Endodermal cell (in vitro differentiated cells): ENCODE measurements at places on chromosomes 4 and X. TPM values are rescaled to one million over a fixed set of nuclear protein-coding genes. Genes with fewer than 3 reads are reported as not detected.

- no peak for DNase-seq
Measured at GRCh38 chrX:134935276-134935675, 55.5 kb upstream of the SMIM10 start.

- no peak for DNase-seq
Measured at GRCh38 chr4:6746721-6747293, 30.8 kb downstream of the BLOC1S4 start.

DNA sequence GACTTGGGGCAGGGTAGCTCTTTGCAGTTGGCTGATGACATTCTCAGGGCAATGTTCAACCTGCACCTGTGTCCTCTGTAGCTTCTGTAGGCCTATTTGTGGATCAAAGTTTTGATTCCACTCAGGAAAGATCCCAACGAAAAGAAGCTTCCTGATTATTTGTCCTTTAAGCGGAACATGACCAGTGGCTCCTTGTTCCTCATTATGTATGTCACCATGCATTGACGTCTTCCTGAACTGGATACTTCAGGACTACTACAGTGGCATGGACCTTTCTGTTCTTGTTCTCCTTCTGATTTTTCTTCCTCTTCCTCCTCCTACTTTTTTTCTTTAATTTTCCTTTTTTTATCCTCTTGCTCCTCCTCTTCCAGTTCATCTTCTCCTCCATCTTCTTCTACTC lies 62.4 kb downstream of the NBDY start:
- peak; percentile 8 for DNase-seq

- DNase-seq, result no peak
Measured at GRCh38 chrX:132364313-132364712, 124.5 kb downstream of the MBNL3 start.

DNA sequence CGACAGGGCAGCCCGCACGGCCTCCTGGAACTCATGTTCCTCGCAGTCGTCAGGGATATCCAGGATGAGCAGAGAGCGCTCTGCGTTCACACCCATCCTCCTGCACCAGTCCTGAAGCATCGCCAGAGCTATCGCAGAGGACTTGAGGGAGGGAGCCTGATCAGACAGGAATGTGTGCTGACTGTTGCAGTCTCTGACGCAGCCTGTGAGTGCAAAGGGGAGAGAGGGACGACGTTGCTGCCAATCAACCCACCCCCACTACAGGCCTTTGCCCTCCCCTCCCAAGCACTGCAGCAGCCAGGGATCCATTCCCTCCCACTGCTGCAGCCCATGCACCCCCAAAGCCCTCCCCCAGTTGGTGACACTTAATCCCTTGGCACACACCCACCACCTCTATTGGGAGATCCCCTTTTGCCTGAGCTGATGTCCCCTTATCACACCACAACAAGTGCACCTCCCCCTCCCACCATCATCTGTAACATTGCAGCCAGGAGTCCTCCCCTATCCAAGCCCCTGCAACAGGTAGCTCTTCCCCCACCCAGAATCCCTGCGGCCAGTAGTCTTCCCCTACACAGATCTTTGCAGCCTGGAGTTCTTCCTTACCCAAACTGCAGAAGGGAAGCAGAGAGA lies 897 bp downstream of the PNMA6F start:
- no peak for DNase-seq

- DNase-seq, result no peak
Measured at GRCh38 chrX:136336623-136337022, 35.9 kb downstream of the ADGRG4 start.

DNA sequence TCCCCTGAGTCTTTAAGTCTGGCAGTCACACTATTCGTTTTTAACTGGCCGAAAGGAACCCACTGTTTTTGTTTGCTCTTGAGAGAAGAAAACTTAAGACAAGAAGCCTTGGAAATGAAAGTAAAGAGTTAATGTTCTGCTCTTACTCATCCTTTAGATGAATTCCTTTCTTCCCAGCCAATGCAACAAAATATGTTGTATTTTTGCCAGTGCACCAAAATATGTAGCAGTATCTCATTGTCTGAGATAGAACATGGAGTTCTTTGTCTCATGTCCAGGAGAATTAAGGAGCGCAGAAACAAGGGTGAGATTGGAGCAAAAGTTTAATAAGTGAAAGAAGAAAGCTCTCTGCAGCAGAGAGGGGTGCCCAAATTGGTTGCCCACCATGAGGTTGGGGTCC lies 12.2 kb downstream of the TENT5D start:
- DNase-seq, result no peak

DNA sequence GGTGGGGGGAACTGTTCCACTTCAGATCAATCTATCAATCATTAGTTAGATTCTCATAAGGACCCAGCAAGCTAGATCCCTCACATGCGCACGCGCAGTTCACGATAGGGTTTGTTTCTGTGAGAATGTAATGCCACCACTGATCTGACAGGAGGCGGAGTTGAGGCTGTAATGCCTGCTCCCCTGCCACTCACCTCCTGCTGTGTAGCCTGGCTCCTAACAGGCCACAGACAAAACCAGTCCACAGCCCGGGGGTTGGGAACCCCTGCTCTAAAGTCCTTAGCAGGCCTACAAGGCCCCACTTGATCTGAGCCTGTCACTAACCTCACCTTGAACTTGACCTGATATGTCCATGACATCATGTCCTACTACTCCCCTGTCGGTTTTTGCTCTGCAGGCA lies 30.3 kb downstream of the ARL9 start:
- peak; percentile 59 for DNase-seq

DNA sequence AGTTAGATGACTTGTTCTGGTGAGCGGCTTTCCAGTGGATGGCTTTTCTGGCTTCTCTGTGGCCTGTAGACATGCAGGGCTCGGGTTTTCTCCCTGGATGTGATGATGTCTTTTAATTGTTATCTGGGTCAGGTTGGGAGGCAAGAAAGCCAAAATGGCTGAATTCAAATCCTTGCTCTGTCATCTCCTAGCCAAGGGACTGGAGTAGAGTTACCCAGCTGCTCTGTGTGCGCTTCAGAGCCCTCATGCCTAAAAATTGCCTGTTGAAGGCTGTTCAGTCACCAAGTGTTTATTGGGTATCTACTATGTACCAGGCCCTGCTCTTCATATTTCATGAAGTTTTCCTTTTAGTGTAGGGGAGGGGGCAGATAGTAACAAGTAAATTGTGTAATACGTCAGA lies 7.3 kb downstream of the DCUN1D4 start:
- no peak for DNase-seq

- DNase-seq, result no peak
Measured at GRCh38 chrX:46569621-46570020, 3.9 kb upstream of the CHST7 start.

- DNase-seq, result peak; percentile 89
Measured at GRCh38 chr4:2954358-2955185, 8.6 kb downstream of the NOP14 start.

- DNase-seq, result peak; percentile 55
Measured at GRCh38 chrX:7110821-7111276, 36.7 kb upstream of the STS start.

Gene MAGEE2
- total RNA-seq, result not detected in 3 replicates

Gene UCHL1
- total RNA-seq, result 390 and 459 TPM in 2 replicates

Gene CFP
- total RNA-seq, result 2.5 and 4.6 TPM in 2 replicates

Gene FRMPD3
- not detected in 3 replicates for total RNA-seq

Gene TBC1D9
- total RNA-seq, result 18.5 and 22.3 TPM in 2 replicates

Gene YIPF7
- total RNA-seq, result not detected in 2 replicates

Gene MND1
- 16.6 to 31.7 TPM (median 30.3 TPM) in 3 replicates for total RNA-seq

Gene BEND2
- total RNA-seq, result not detected in 2 replicates

Gene SSX2B
- total RNA-seq, result not detected in 2 replicates

Gene GLRB
- 0.61 to 1.6 TPM (median 1.4 TPM) in 3 replicates for total RNA-seq
